HT-29 (cell line): ENCODE measurements at places on chromosomes 4 and X.

DNA sequence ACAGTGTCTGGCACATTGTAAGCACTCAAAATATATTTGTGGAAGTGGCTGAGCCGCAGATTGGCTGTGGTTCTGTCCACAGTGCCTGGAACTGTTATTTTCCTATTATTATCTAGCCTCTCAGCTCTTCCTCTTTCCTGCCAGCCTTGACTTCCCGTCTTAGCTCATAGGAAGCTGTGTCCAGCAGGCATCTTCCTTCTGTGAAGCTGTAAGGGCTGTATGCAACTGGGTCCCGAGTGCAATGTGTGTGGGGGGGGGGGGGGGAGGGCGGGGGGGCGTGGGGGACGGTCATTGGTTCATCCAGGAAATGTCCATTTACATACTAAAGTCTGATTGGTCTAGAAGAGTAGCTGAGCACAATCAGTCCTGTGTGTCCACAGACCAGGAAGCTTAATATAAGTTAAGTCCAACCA, 210.7 kb downstream of the PDGFRA start:
- no peak for DNase-seq

- no peak for DNase-seq
These were observed 47.9 kb downstream of the TLR10 start for GRCh38 chr4:38734911-38735310.

DNA sequence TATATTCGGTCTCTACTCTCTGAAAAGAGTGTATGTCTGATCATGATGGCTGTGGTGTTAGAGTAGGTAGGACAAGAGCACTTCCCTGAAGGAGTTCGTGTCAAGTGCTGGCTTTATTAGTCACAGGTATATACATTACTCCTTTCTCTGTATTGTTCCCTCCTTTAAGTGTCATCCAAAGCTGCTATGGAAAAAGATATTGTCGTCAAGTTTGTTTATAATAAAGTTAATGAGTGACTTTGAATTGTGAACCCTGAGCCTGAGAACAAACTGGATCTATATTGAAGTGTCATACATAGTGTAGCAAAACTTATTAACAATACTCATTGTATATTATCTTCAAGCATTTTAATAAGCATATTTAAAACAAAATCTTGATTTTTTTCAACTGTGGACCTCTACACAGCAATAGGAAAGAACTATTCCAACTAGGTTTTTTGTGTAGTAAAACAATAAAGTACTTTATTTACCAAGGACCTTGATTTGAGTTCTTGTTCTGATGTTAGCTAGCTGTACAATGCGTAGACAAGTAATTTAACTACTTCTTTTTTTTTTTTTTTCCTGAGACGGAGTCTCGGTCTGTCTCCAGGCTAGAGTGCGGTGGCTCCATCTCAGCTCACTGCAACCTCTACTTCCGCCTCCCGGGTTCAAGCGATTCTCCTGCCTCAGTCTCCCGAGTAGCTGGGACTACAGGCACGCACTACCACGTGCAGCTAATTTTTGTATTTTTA, 177.7 kb downstream of the RAPGEF2 start:
- DNase-seq = peak; percentile 57

DNA sequence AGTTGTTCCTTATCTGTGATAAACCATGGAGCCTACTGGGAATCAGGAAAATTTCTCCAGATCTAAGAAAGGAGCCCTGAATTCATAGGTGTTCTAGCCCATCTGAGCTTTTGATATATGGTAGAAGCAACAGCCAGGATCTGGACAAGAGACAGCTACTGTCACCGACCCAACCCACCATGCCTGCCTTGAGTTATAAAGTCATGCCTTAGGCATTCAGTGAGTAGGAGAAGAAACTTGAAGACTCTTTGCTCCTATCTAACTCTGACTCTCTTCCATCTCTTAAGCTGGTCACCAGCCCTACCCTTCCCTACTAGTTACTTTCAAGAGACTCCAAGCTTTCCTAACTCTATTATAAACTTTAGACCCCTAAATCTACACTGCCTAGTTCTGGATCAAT, 83.9 kb upstream of the FAM9B start:
- DNase-seq = no peak

DNA sequence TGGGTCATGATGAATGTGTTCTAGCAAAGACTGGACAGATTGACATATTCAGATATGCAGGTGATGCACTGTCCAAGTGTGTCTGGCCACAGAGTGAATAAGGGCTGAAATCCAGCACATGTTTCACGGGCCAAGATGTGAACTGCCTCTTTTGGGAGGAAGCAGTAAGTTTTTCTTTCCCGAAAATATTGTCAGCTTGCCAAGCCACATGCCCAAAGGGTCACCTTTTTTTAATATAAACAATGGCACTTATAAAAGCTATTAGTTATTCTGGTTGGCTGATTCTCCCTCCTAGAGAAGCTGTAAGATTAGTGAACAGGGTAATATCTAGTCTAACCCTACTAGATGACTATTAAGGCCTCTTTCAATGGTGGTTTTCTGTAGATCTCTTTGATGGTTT, 1.5 kb upstream of the EDNRA start:
- no peak for DNase-seq

- no peak for DNase-seq
These were observed 536.4 kb upstream of the ADGRL3 start for GRCh38 chr4:60663769-60664168.

DNA sequence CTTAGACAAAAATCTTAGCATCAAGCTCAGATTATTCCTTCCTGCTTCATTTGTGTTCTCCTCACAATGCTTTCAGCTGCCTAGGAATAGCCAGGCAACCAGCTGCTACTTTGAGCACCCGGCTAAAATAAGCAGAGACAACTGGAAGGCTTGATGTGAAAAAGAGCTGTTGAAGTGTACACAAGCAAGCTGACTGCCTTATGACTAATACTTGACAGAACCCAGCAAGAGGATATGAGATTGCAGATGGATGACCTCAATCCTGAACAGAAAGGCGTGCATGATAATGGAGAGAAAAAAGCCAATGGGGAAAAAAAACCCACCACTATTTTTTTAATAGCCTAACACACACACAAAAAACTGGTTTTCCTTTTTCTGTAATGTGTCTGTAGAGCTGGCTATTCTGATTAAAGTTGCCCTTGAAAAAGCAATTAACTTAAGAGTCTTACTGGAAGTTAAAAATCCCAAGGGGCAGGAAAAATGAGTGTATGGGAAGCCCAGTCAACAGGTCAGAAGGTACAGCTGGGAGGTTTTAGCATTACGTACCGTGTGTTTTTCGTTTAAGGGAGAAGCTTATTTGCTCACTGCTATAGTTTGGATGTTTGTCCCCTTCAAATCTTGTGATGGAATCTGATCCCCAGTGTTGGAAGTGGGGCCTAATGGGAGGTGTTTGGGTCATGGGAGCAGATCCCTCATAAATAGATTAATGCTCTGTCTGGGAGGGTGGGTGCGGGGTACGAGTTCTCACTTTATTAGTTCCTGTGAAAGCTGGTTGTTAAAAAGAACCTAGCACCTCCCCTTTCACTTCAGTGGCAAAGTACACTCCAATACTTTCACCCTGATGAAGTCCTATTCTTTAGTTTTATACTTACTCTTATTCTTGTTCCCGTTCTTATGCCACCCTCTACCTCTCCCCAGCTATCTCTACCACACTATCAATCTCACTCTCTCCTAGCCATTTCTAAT, 37.1 kb upstream of the HERC6 start:
- DNase-seq = no peak

DNA sequence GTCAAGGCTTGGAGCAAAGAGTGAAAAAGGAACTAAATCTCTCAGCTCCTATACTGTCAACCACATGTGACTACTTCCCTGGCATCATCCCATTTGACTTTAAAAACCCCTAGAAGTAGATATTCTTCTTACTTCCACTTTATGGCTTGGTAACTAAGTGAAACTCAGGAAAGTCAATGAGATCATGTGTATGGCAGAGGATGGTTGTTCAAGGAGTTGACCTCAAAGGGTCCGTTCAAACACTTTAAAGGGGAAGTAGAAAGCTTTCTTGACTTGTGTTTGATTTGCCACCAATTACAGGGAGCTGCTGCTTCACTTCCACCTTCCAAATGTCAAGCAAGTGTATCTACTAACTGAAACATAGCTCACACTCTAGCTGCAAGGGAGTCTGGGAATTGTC, 187.2 kb downstream of the RAB28 start:
- no peak for DNase-seq

- DNase-seq = no peak
These were observed 518 bp downstream of the TACR3 start for GRCh38 chr4:103719105-103719829.

DNA sequence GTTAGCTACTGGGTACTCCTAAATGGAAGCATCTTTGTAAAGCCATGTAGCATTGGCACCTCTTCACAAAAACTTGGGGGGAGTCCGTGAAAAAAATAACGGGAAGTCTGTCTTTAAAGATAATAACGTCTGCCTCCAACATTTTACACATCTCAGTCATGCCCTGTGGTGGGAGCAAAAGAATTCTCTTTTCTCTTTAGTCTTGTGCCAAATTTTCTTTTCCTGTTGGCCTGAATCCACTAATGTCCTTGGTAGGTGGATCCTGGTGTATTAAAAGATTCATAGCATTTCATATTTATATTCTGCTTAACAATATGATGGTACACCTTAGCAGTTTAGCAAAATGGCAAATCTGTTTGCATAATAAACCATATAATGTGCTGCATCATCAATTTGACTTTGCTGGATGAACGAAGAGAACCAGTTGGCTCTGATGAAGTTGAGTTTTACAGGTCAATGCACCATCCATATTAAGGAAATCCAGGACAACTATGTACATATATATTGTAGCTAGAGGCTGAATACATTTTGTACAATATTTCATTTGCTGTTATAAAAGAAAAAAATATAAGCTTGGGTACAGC, 746.4 kb upstream of the MAGEB2 start:
- DNase-seq = no peak

GRCh38 chr4:17962171-17962570, 59.4 kb downstream of the LCORL start:
- no peak for DNase-seq

DNA sequence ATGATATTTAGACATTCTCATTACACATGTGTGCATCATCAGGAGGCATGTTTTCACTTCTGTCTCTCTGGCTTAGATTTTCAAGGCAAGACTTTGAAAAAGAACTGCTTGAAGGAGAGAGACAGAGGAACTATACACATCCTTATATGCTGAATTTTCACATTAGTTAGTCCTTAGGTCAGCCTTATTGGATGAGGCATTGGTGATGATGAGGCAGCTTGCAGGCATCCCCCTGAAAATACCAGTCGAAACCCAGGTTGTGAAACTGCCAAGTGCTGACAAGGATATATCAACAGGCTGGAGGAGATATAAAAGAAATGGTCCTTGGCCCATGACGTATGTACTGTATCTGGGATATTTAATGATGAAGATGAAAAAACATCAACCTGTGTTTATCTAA, 297.2 kb upstream of the AADAT start:
- no peak for DNase-seq

- no peak for DNase-seq
These were observed 13.2 kb downstream of the NEIL3 start for GRCh38 chr4:177322881-177323280.
